Activated CD4-positive, alpha-beta T cell treated with anti-CD3 and anti-CD28 coated beads for 24 hours (primary cell): ENCODE measurements at places on chromosomes 4 and X.

- DNase-seq = no peak
These were observed 191.2 kb downstream of the RRAGB start for GRCh38 chrX:55908661-55909212.

DNA sequence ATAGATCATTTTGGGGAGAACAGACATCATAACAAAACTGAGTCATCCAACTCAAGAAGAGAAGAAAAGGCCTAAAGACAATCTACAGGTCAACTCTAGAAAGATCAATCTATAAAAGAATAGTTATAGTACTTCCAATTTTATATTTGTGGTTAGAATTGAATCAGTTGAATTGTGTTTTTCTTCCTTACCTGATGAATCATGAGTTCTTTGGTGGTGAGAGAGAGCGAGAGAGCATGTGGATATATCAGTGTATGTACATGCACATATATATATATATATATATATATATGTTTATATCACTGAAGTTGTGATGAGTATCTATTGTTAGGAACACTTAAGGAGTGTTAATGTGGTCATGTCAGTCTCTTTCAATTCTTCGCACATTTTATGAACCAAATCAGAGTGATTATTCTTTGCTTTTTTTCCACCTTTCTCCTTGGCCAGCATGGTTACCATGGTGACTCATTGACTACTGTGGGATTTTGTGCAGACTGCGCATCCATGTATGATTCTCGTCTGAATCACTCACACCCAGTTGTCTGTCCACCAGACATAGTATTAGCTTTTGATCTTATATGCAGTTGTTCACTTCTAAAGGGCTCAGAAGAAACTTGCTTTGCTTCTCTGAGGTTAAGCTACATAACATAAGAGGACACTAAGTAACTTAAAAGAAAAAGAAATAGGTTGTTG, 90.4 kb upstream of the RAB40AL start:
- no peak for DNase-seq

GRCh38 chr4:23999714-24000469, 110.0 kb upstream of the PPARGC1A start:
- DNase-seq = no peak

DNA sequence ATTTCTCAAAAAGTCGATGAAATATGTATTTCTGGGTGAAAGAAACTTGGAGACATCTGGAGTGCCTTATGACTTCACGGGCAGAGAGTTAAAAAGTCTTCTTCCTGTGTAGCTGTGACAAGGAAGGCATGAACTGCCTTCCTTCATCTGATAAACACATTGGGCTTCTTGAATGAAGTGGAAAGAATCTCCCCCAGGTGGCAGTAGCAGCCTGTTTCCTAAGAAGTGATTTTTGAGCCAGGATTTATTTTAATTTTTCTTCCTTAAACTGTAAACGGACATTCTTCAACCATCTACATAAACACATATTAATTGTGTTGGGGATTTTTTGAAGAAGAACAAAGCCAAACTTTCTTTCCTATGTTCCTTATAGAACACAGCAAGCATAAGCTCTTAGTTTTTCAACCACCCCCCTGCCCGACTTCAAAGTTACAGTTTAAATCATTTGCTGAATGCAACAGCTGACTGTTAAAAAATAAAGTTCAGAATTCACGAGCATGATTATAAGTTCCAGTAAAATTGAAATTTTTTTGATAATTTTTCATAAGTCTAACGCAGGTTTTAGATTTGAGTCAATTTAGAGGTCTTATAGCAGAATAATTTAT, 980 bp upstream of the GIMD1 start:
- no peak for DNase-seq

DNA sequence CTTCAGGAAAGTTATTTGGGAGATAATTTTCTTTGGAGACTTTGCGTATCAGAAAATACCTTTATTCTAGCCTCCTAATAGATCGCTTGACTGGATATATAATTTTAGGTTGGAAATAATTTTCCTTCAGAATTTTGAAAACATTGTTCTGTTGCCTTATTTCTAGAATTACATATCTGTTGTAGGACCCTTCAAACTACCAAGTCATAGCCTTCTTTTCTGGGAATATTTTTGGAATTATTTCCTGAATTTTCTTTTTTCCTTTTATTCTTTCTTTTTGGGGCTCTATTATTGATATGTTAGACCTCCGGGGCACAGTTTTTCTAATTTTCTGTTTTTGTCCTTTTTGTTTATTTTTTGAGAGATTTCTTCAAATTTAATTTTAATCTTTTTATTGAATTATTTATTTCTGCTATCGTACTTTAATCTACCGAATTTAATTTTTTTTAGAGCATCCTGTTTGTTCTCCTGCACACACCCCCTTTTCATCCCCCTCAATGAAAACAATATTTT, 100.5 kb downstream of the KDM6A start:
- DNase-seq = no peak

GRCh38 chr4:143351149-143351691, 14.5 kb downstream of the GAB1 start:
- DNase-seq = no peak

DNA sequence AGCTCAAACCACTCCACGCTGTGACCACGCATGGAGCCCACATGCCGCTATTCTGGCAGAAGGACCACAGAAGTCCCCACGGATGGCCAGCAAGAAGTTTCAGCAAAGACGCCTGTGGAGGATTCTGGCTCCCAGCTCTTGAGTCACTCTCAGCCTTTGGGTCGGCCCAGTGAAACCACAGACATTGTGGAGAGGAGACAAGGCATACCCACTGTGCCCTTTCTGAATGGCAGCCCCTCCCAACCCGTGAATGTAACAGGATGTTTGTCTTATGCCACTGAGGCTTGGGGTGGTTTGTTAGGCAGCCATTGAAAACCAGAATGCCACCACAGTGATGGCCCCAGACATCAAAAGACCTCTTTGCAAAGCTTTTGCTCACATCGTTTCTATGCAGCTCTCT, 42.7 kb downstream of the ABLIM2 start:
- no peak for DNase-seq

DNA sequence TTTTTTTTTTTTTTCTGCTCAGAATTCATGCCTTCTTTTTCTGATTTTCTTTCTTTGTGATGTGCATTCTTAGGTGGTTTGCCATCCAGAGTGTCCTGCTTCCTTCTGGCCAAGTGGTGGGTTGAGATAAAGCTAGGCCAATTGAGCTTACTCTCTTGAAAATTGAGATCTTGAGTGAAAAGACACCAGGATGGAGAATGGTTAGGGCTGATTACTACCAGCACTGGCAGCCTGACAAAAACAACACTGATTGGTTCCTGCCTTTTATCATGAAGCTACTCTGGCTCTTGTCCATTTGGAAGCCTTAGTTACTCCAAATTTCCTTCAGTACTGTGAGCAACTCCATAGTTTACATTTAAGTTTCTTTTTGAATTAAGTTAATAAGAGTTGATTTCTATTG, 404.0 kb downstream of the PPARGC1A start:
- DNase-seq = no peak

DNA sequence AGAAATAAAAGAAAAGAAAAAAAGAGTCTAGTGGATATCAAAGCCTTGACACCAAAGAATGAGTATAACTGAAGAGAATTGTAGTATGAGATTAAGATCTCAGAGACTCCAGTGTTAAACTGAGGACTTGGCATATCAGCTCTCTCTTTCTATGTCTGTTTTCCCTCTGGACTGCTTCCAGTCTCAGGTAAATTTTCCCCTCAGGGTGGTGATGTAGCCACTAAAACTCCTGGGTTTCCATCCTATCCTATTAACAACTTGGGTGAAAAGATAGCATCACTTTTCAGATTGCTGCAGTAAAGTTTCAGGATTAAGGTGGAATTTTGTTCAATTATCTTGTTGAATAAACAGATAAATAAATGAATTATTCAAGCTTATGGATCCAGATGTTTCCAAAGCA, 85.7 kb downstream of the ATP10D start:
- no peak for DNase-seq

GRCh38 chr4:37549041-37549440, 137.1 kb downstream of the RELL1 start:
- no peak for DNase-seq

- no peak for DNase-seq
These were observed 277.9 kb downstream of the TRIML1 start for GRCh38 chr4:188417181-188417580.
